ENCODE measurements at places on chromosomes 5 and 9. TPM values are rescaled to one million over a fixed set of nuclear protein-coding genes. Genes with fewer than 3 reads are reported as not detected.

Gene CDC42SE2
- total RNA-seq: 14.1 TPM

Gene CNTLN
- 4.3 TPM for total RNA-seq

Gene PDE4D
- 52.8 TPM for total RNA-seq

DNA sequence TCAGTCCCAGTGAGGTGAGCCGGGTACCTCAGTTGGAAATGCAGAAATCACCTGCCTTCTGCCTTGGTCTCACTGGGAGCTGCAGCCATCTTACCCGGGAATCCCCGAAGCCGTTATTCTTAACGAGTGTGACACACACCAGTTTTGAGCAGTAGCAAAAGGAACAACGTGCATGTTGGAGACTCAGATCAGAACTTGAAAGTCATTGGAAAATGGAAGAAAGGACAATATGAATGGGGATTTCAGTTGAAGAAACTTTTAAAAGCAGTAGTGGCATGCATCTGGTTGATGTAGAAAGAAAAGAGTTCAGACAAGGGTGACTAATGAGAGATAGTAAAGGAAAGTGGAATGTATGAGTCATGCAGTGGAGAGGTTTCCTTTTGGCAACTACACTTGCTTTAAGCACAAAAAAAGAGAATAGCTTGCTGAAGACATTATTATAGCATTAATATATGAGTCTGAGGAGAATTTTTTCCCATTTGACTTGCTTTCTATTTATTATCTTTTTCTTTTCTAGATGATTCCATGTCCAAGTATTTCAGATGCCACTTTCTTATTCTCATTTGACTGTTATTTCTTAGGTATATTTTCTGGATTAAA, 44.4 kb upstream of the ANKDD1B start:
- peak; percentile 95 for DNase-seq

GRCh38 chr5:129367883-129368282, 92.2 kb upstream of the ADAMTS19 start:
- DNase-seq: peak; percentile 79

DNA sequence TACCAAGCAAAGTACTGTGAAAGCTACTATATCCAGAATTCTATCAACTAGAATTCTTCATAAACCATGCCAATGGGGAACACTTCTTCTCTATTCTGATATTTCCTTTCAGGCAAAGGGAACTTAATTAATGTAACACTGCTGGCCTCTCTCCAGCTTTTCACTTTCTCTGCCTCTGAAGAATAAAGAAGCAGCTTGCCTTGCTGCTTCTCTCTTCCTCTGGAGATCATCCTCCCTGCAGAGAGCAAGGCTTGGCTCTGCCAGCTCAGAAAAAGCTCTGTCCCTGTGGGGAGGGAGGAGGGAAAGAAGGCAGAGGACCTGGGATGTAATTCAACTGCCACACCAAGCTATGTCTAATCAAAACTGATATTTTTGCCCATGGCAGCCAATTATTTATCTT, 6.5 kb downstream of the CTNND2 start:
- DNase-seq: no peak

DNA sequence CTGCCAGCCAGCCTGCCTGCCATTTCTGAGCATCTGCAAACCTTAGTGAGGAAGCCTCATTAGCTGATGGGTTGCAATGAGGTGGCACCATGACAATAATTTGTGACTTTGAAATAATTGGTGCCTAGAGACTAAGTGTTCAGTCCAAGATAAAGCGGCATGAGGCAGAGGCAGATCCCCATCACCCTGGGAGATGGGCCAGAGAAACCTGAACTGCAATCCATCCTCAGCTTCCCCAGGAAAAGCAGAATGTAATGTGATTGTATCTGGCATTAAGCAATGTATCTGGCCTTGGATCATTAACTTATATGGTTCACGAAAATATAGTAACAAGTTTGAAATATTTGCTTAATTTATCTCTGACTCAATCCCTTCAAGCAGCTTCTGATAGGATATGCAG, 101.0 kb downstream of the SPOCK1 start:
- no peak for DNase-seq

DNA sequence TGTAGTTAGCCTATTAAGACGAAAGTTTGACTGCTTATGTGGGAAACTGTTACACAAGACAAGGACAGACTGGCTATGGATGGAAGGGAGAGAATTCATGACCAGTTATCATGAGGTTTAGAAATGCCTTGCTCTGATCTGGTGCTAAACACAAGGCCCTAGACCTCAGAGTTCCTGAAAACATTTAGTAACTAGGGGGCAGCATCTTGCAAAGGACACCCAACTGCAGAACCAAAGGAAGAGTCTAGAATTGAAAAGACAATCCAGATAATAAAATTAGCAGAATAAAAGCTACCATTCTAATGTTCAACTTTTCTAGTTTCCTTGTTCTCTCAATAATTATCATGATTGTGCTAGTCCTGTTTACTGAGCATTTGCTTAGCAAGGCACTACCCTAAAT, 130.5 kb upstream of the GPR151 start:
- no peak for DNase-seq

DNA sequence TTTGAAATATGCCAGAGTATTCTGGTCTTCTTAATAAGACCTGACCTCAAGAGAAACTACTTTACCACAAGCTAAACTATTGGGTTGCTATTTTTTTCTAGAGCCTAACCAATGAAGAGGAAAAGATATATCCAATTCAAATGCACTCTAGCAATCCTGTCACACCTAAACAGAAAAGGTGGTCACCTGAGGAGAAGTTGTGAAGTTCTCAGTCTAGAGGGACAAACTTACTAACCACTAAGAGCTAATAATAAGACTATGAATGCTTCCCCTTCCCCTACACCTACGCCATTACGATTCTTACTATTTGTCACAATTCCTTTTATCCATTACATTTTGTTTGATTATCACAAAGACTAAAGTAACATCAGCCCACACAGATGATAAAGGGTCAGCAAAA, 29.7 kb downstream of the RLN2 start:
- no peak for DNase-seq

Data from cardiac muscle cell (in vitro differentiated cells and primary cell).